IMR-90 (cell line): ENCODE measurements at places on chromosomes 1 and 21. TPM values are rescaled to one million over a fixed set of nuclear protein-coding genes. Genes with fewer than 3 reads are reported as not detected.

Gene PHACTR4
- total RNA-seq, result 6.9 and 7.5 TPM in 2 replicates

Gene CFAP45
- total RNA-seq, result 0.56 and 0.72 TPM in 2 replicates

Gene DNALI1
- 8.1 and 9.1 TPM in 2 replicates for total RNA-seq

Gene BRWD1
- 28.7 and 55.5 TPM in 2 replicates for total RNA-seq

Gene LRRC38
- not detected in 2 replicates for total RNA-seq

GRCh38 chr1:14367451-14367850 is 231.0 kb upstream of the KAZN start:
- DNase-seq, result no peak
- no peak overlapping the region for H3K27ac ChIP-seq
- H3K27me3 ChIP-seq, result no peaks in the 10 kb centered on the region; the same call in 1 of the 2 replicates
- peaks cover 2% of the 10 kb centered on the region; the same call in 1 of the 2 replicates for H3K4me1 ChIP-seq
- no peaks in the 10 kb centered on the region for H3K36me3 ChIP-seq
- no peak overlapping the region for H3K4me3 ChIP-seq

DNA sequence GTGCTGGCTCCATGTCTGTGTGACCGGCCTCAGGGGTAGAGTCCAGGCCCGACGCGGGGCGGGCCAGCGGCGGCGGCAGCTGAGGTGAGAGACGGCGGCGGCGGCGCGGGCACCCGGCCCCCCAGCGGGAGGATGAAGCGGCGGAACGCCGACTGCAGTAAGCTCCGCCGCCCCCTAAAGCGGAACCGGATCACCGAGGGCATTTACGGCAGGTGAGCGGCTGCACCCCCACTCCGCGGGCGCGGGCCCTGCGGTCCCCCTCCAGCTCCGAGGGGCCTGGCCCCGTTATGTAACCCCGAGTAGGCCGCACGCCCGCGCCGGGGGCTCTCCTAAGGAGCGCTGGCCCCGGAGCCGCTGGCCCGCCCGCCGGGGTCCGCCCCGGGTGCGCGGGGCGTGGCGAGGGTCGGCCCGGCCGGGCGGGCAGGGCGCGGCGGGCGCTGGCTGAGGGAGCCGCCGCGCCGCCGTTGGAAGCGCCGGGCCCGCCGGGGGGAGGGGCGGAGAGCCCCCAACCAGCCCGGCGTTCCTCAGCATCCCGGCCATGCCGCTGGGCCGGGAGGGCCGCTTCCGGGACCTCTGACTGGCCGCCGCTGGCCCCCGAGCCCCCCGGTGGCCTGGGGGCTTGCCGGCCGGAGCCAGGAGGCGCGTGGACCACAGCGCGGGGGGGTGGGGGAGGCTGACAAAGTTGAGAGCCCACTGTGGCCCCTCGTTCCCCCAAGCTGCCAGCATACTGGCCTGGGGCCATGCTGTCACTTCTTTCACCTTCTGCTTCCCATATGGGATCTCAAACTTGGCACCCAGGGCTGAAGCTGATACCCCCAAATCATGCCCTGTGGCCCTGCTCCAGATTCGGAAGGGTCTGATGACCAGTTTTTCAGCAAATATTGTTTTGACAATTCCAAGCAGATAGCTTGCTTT is 527 bp downstream of the MACO1 start:
- peaks cover 8% of the 10 kb centered on the region for H3K4me1 ChIP-seq
- H3K27me3 ChIP-seq, result no peaks in the 10 kb centered on the region

DNA sequence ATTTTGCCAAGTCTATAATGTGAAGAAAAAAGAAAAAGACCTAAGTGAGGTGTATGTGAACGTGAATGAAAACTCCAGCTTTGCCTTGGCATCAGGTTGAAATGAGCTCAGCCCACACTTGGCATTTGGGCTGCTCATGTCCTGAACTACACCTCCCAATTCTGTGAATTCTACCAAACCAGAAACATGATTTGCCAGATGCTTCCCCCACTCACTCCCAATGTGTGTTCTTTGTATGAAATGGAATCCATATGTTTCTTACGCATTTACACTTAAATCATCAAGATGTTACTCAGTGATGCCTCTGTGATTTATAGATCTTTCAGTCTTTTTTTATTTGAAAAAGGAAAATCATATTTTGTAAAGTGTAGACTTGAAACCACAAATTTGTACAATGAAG is 32.8 kb upstream of the RUNX1 start:
- H3K27ac ChIP-seq, result no peak overlapping the region
- no peak overlapping the region for H3K4me3 ChIP-seq
- H3K4me1 ChIP-seq, result peaks cover 8% of the 10 kb centered on the region

- no peak overlapping the region for H3K4me3 ChIP-seq
- no peak for DNase-seq
- no peaks in the 10 kb centered on the region for H3K36me3 ChIP-seq
- H3K27ac ChIP-seq, result no peak overlapping the region
- no peaks in the 10 kb centered on the region for H3K27me3 ChIP-seq
These were observed 993.0 kb upstream of the PRMT6 start for GRCh38 chr1:106063510-106063909.

DNA sequence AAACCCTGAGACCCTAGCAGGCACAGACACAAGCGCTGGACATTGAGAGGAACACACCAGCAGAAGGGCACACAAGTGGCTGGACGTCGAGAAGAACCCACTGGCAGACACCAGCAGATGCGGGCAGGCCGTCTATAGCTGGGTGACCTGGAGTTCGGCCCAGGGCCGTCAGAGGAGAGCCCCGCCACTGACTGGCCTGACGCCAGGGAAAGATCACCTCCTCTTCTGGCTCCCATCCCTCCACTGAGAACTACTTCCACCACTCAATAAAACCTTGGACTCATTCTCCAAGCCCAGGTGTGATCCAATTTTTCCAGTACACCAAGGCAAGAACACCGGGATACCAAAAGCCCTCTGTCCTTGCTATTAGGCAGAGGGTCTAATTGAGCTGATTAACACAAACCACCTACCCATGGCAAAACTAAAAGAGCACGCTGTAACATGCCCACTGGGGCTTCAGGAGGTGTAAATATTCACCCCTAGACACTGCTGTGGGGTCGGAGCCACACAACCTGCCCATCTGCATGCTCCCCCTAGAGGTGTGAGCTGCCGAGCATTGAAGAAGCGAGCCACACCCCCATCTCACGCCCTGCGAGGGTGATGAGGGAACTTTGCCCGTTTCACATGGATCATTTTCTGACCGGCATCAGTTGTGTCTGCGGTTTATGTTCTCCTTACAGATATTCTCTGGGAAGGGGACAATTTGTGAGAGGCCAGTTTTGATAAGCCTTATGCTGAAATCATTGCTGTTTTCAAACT is 104.8 kb downstream of the HLX start:
- H3K36me3 ChIP-seq, result no peaks in the 10 kb centered on the region
- DNase-seq, result no peak
- H3K4me1 ChIP-seq, result no peaks in the 10 kb centered on the region
- H3K4me3 ChIP-seq, result no peak overlapping the region

DNA sequence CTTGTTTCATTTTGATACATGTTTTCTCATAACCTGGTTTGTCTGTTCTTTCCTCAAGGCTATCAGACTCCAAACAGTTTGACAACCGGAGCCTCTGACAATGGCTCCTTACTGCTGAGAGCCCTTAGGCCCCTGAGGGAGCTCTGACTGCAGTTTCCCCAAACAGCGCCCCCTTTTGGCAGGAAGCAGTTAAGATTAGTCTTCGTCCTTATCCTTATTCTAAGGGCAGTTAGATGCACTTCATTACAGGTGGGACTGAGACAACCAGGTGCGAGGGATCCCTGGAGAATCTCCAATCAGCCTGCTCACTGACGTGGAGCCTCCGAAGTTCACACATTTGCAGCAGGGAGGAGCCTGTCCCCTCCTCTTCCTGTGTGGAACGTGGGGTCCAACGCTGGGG is 393.1 kb downstream of the BRINP3 start:
- H3K27ac ChIP-seq, result no peak overlapping the region
- no peaks in the 10 kb centered on the region for H3K36me3 ChIP-seq
- DNase-seq, result no peak
- no peak overlapping the region for H3K4me3 ChIP-seq
